Heart right ventricle (tissue), 16 donors: ENCODE measurements at places on chromosomes 16 and 17.

DNA sequence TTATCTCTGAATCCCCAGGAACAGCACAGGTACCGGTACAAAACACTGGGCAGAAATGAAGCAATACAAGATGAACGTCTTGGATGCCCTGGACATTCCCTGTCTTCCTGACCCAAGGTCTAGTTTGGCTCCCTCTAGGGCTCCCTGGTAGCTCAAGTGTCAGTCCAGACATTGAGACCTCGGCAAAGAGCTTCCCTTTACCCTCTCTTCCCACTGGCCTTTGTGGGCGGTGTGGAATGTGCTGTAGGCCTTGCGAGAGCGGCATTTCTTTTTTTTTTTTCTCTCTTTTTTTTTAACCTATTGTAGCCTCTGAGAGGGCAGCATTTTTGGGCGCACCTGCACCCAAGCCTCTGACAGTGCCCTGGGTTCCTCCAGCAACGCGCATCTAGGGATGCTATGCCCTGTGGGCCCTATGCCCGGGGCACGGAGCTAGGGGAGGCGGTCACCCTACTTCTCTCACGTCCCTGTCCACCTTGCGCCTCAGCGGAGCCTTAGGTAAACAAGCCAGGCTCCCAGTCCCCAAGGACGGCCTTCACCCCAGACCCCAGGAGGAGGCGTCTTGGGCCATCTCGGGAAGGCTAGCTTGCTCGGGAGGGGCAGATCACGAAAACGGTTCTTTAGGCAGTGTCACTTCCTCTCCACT is 1.2 kb upstream of the NFATC3 start:
- no peak for DNase-seq

DNA sequence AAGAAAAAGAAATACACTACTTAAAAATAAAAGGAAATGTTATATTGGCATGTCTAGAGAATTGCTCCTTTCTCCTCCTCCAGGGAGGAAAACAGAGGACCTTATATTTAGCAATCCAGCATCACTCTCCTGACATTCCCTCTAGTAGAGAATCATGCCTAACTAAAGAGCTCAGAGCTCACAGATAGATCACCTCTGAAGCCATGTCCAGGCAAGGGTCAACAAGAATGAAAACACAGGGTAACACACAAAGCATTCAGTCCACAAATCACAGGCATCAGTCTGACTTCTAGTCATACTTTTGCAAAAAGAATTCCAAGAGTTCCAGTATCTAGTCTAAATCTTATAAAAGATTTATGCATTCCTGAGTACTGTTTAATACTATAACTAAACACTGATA is 4.4 kb upstream of the HASPIN start:
- no peak for DNase-seq

- peak; percentile 19 for DNase-seq
Observed at GRCh38 chr16:83813823-83814658, 6.3 kb downstream of the HSBP1 start.

- no peak for DNase-seq
Observed at GRCh38 chr16:12637002-12637401, 166.7 kb downstream of the CPPED1 start.

DNA sequence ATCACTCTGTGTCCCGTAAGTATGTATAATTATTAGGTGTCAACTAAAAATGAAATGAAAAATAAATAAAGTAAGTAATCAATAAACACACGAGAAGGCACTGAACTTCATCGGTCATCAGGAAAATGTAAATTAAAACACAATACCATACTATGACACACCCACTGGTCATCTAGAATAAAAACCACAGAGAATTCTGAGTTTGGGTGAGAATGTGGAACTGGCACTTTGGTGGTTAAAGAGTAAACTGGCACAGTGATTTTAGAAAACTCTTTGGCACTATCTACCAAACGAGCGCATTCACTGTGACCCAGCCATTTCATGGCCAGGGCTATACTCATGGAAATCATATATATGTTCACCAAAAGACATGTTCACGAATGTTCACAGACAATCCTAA is 98.2 kb downstream of the HS3ST3A1 start:
- no peak for DNase-seq

GRCh38 chr17:6420173-6420641 is 14.7 kb downstream of the AIPL1 start:
- no peak for DNase-seq

- peak; percentile 21 for DNase-seq
Observed at GRCh38 chr17:66373944-66374817, 71.8 kb downstream of the PRKCA start.

- no peak for DNase-seq
Observed at GRCh38 chr17:16439811-16440351, 24.5 kb downstream of the TRPV2 start.

DNA sequence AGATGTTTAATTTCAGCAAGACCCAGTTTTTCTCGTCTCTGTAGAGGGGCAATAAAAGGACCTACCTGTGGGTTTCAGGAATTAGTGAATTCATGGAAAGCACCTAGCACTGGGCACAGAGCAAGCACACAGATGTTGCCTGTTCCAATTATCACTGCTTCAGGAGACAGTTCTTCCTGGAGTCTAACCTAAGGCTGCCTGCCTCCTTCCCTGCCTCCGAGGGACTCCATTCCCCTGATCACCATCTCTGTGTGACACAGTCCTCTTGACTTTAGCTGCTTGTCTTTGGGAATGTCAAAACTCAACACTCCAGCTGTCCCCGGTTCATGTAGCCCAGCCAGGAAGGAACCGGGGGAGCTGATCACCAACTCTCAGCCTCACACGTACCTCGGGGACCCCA is 474.9 kb downstream of the SLC39A11 start:
- no peak for DNase-seq

- DNase-seq: peak; percentile 30
Observed at GRCh38 chr16:50093607-50094539, 28.1 kb downstream of the HEATR3 start.

GRCh38 chr17:69919789-69920188 is 155.2 kb upstream of the KCNJ16 start:
- no peak for DNase-seq

DNA sequence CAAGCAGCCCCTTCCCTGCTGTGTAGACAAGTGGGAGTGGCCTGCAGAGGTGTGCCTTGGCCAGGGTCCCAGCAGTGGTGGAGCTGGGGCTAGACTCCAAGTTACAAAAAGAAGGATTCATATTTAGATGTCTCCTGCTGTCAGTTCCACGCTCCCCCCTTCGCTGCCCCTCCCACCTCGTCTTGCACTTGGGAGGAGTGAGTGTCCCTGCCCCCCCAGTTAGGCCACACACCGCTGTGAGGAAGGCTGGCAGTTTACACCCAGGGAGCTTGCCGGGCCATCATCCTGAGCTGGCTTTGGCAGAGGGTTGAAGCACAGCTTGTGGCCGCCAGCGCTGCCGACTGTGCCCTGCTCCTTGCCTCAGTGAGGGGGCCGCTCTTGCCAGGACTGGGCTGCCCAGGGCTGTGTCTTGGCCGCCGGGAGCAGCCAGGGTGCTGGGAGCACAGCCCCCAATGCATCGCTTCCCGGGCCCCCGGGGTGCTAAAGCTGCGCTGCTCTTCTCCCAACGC is 44.3 kb downstream of the ELAC2 start:
- DNase-seq: peak; percentile 28

- DNase-seq: no peak
Observed at GRCh38 chr17:37117373-37118142, 168.8 kb downstream of the AATF start.

GRCh38 chr17:19331134-19331533 is 31.4 kb downstream of the B9D1 start:
- no peak for DNase-seq

GRCh38 chr17:7081341-7082062 is 1.5 kb upstream of the CLEC10A start:
- no peak for DNase-seq

GRCh38 chr16:27426423-27427408 is 24.7 kb downstream of the IL21R start:
- no peak for DNase-seq

- no peak for DNase-seq
Observed at GRCh38 chr16:20689668-20690067, 7.8 kb downstream of the ACSM1 start.

- DNase-seq: peak; percentile 43
Observed at GRCh38 chr17:75047398-75048098, 523 bp downstream of the KCTD2 start.

GRCh38 chr16:29891525-29892457 is 7.6 kb downstream of the SEZ6L2 start:
- DNase-seq: no peak

- no peak for DNase-seq
Observed at GRCh38 chr17:13634021-13634420, 32.3 kb upstream of the HS3ST3A1 start.
